T-cell (primary cell): ENCODE measurements at places on chromosomes 16 and 17. TPM values are rescaled to one million over a fixed set of nuclear protein-coding genes. Genes with fewer than 3 reads are reported as not detected.

The EFCAB13 gene
- total RNA-seq = 18.6 TPM

The IGFALS gene
- 0.50 TPM for total RNA-seq

The CA7 gene
- not detected for total RNA-seq

The SERPINF2 gene
- 1.3 TPM for total RNA-seq

The KRT12 gene
- total RNA-seq = not detected

The FGF11 gene
- 2.4 TPM for total RNA-seq

GRCh38 chr17:37737971-37738370 is 6.9 kb downstream of the HNF1B start:
- peaks cover 13% of the 10 kb centered on the region for H3K4me1 ChIP-seq
- no peaks in the 10 kb centered on the region for H3K36me3 ChIP-seq
- H3K27ac ChIP-seq = no peak overlapping the region
- no peak overlapping the region for H3K4me3 ChIP-seq

DNA sequence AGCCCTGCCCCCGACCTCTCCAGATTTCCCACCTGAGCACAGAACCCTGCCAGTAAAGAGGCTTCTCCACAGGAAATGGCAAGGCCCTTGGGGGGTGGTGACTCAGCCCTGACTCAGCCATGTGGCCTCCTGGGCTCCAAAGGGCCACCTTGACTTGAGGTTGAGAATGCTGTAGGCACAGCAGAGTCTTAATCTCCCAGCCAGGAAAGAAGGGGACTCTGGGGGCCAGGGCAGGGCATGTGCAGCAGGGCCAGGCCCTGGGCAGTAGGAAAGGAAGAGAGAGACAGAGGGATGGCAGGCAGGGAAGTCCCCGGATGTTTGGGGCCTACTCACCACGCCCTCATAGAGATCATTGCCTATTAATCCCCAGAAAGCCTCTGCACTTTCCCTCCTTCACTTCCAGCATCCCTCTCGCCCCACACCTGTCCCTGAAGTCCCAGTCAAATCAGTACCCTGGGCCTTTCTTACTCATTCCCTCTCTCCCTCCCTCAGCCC is 4.8 kb upstream of the ITGA3 start:
- no peak for DNase-seq
- H3K27me3 ChIP-seq = peaks cover 28% of the 10 kb centered on the region
- no peaks in the 10 kb centered on the region for H3K36me3 ChIP-seq
- no peaks in the 10 kb centered on the region for H3K4me1 ChIP-seq
- no peak overlapping the region for H3K27ac ChIP-seq

GRCh38 chr16:19410435-19411171 is 7.1 kb upstream of the TMC5 start:
- H3K27ac ChIP-seq = no peak overlapping the region
- H3K4me1 ChIP-seq = no peaks in the 10 kb centered on the region
- peaks cover 4% of the 10 kb centered on the region for H3K27me3 ChIP-seq
- no peaks in the 10 kb centered on the region for H3K36me3 ChIP-seq
- no peak overlapping the region for H3K4me3 ChIP-seq

GRCh38 chr16:87041286-87041685 is 275.9 kb downstream of the C16orf95 start:
- H3K27me3 ChIP-seq = no peaks in the 10 kb centered on the region
- H3K4me1 ChIP-seq = no peaks in the 10 kb centered on the region
- no peaks in the 10 kb centered on the region for H3K36me3 ChIP-seq
- no peak for DNase-seq

DNA sequence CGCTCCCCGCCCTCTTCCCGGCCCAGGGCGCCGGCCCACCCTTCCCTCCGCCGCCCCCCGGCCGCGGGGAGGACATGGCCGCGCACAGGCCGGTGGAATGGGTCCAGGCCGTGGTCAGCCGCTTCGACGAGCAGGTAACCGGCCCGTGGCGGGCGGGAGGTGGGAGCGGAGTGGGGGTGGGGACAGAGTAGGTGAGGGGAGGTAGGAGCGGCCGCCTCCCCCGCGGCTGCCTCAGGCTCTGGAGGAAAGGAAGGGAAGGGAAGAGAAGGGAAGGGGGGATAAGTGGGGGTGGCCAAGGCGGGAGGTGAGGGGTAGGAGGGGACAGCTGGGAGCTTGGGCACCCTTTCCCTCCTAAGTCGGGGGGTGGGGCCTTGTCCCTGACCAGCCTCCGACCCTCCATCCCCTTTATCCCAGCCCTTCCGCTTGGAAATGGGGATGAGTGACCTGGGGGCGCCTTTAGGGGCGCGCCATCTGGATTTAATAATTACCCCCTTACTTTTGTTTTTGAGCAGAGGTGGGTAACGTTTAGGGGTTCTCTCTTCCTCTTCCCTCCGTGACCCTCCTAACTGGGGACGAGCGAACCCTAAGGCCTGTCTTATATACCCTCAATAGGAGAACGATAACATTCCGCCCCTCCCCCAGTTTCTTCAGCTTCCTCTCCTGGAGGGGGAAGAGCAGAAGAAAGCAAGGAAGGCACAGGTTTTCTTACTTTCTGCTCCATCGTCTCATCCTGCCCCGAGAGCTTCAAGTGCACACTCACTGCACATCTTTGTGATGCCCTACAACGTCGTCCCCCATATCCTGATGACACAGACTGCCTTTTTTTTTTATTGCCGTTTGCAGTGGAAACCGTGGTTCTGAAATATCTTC is 694 bp downstream of the NF1 start:
- H3K4me3 ChIP-seq = peak overlapping the region; percentile 70
- peak overlapping the region; percentile 76 for H3K27ac ChIP-seq
- peak; percentile 10 for DNase-seq
- no peaks in the 10 kb centered on the region for H3K27me3 ChIP-seq
- peaks cover 19% of the 10 kb centered on the region for H3K4me1 ChIP-seq

DNA sequence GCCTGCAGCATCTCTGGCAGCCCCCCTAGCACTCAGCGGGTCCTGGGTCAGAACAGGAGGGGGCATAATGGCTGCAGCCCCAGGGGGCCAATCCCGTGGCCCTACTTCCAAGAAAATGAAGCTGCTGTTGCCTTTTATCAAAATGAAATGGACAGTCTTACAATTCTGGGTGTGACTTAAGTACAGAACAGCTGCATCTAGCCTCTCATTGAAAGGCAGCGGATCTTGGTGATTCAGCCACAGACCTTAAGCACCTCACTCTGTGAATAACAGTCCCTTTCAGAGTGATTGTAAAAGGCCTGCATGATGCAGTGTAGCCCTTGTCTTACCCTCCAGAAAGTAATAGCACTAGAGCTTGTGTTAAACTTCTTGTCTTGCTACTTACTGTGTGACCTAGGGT is 11.5 kb upstream of the UMOD start:
- H3K36me3 ChIP-seq = no peaks in the 10 kb centered on the region
- H3K4me1 ChIP-seq = no peaks in the 10 kb centered on the region
- DNase-seq = no peak
- no peak overlapping the region for H3K27ac ChIP-seq
- no peak overlapping the region for H3K4me3 ChIP-seq

DNA sequence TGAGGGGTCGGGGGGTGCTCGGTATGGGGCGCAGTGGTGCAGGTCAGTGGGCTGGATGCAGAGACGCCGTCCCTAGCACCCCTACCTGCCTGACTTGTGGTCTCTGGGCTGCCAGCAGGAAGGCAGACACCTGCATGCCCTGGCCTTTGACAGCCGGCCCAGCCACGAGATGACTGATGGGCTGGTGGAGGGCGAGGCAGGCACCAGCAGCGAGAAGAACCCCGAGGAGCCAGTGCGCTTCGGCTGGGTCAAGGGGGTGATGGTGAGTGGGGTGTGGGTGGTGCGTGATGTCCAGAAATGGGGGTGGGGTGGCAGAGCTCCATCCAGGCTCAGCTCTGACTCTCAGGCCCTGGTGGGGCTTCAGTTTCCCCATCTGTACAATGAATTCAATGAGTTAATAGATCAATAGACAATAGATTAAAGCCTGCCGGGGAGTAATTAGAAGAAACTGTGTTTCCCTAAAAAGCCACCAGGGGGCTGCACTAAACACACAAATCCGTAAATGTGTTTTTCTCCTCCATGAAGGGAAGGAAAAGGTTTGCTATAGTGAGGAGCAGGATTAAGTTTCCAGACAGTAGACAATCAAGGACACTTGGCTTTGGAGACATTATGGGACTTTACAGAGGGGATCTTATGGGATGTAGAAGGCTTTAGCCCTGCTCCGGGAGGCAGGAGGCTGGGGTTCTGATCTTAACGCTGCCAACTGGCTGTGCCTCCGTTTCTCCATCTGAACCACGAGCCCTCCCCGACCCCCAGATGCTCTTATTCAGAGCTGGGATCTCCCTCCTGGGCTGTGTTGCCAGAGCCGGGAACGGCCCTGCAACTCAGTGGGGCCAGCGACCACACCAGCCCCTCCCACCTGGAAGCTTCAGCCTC is 2.2 kb downstream of the SLC12A3 start:
- no peak overlapping the region for H3K4me3 ChIP-seq
- no peaks in the 10 kb centered on the region for H3K27me3 ChIP-seq
- DNase-seq = peak; percentile 23
- no peak overlapping the region for H3K27ac ChIP-seq
- H3K36me3 ChIP-seq = no peaks in the 10 kb centered on the region

DNA sequence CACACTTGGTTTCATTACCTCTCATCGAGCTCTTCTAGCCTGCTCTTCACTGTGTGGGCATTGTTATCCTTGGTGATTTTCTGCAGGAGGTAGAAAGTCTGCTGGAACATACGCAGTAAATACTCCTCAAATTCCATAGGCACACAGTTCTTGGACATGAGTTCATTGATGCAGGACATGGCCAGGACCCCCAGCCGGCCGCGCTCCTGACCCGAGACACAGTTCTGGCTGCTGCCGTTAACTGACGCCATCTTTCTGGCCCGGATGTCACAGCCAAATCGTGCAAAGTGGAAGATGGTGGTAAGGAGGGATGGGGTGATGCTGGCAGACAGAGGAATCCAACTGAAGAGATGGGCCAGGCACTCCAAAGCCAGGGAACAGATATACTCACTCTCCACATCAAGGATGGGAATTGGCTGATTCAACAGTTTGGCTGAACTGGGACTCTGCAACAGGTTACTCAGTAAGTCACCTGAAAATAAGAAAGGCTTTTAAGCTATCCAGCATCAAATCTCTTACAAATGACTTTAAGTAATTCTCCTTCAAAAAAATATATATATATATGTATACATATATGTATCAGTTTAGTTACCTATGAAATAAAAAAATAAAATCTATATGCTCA is 55.6 kb downstream of the XPO6 start:
- no peaks in the 10 kb centered on the region for H3K27me3 ChIP-seq
- peaks cover 59% of the 10 kb centered on the region for H3K36me3 ChIP-seq
- no peak overlapping the region for H3K4me3 ChIP-seq
- no peak overlapping the region for H3K27ac ChIP-seq
- DNase-seq = no peak
- peaks cover 13% of the 10 kb centered on the region for H3K4me1 ChIP-seq

- H3K27me3 ChIP-seq = peaks cover 24% of the 10 kb centered on the region
- H3K4me1 ChIP-seq = no peaks in the 10 kb centered on the region
- no peak overlapping the region for H3K27ac ChIP-seq
- H3K36me3 ChIP-seq = no peaks in the 10 kb centered on the region
These were observed 22.2 kb upstream of the ATP2A3 start for GRCh38 chr17:3986270-3986938.

GRCh38 chr17:41324180-41325075 is 8.9 kb upstream of the KRTAP17-1 start:
- H3K27ac ChIP-seq = no peak overlapping the region
- no peak overlapping the region for H3K4me3 ChIP-seq
- H3K36me3 ChIP-seq = no peaks in the 10 kb centered on the region
- no peaks in the 10 kb centered on the region for H3K27me3 ChIP-seq
- peaks cover 2% of the 10 kb centered on the region for H3K4me1 ChIP-seq

DNA sequence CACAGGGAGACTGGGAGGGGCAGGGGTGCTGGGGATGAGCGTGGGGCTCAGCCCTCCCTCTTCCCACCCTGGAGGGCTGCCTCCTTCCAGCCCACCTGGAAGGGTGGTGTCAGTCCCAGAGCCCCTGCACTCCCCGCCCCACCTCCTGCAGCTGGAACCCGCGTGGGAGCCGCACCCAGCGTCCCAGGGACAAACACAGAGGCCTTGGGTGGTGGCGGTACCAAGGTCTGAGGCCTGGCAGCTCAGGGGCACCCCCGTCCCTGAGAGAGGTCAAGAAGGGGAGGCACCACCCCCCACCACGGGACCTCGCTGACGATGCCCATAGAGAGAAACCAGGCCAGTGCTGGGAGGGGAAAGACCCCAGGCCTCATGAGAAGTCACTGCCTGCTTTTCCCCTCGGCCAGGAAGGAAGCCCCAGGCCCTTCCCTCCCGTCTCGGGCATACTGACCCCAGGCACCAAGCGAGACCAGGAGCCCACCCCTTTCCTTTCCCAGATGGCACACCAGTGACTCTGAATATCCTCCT is 4.1 kb downstream of the HS3ST6 start:
- no peaks in the 10 kb centered on the region for H3K4me1 ChIP-seq
- H3K27ac ChIP-seq = no peak overlapping the region
- H3K36me3 ChIP-seq = no peaks in the 10 kb centered on the region
- peaks cover 9% of the 10 kb centered on the region for H3K27me3 ChIP-seq

DNA sequence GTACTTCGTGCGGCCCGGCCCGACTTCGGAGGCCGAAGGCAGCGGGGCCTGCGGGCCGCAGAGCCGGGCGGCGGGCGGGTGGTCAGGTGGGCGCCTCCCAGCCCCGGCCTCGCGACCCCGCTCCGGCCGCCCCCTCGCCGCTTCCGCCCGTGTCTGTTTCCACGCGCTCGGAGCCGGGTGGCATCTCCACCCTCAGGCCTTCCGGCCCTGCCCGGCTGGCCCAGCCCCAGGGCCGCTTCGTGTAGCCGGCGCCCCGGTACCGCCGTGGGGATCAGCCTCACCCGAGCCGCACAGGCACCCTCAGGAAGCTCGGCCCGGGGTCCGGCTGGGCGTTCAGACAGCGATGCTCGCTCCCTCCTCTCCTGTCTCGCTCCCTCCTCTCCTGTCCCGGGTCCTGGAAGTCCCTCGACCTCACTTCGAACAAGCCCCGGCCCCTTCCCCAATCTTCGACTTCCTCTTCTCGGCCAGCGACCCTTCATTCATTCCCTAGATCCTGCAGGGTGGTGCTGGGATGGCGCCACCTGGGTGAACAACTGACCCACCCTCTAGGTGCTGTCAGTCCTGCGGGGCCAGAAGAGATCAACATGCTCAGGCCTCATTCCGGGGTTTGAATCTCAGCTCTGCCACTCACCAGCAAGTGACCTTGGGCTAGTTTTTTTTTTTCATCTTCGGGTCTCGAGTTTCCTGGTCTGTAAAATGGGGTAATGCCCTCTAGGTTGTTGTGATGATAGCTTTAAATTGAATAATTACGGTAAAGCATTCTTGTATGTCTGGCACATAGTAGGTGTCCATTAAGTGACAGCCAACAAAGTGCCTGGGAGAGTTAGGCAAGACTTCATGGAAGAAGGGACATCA is 610 bp downstream of the VPS4A start:
- peak overlapping the region; percentile 67 for H3K4me3 ChIP-seq
- H3K27me3 ChIP-seq = no peaks in the 10 kb centered on the region
- peaks cover 18% of the 10 kb centered on the region for H3K36me3 ChIP-seq
- DNase-seq = no peak
- no peak overlapping the region for H3K27ac ChIP-seq
